ENCODE measurements at places on chromosomes 6 and 20.

DNA sequence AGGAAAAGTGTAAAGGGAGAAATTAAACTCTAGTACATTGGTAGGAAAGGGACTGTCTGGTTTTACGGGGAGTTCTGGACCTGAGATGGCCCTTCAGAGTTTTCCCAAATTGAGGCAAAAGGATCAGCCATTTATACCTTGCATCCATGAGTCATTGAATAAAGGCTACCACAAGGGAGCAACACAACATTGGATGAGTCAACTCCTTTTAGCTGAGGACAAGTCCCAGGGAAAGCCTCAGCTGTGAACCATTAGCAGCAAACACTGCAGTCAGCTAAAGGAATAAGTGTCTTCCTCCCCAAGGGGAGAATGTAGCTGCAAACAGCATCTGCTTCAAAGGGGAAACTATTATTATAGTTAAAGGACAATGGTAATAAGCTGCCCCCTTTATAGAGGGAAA, 468.7 kb upstream of the ID4 start:
- DNase-seq: no peak

DNA sequence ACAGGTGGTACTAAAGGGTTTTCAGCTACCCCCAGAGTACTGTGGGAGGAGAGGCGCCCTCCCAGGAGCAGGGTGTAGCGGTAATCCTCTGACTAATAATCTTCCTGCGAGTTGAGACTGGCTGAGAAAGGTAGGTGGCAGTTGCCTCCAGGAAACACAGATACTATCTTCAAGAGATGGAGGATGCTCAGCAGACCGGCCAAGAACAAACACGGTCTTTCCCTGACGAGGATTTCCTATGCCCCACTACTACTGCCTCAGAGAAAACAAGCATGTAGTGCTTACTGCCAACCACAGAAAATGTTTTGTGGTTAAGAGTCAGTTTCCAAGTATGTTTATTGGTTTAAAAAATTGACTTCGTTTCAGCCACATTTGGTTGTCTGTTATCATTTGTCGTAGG, 26.8 kb downstream of the C6orf89 start:
- DNase-seq: peak; percentile 54

GRCh38 chr20:40203032-40203431, 486.0 kb downstream of the MAFB start:
- DNase-seq: no peak

DNA sequence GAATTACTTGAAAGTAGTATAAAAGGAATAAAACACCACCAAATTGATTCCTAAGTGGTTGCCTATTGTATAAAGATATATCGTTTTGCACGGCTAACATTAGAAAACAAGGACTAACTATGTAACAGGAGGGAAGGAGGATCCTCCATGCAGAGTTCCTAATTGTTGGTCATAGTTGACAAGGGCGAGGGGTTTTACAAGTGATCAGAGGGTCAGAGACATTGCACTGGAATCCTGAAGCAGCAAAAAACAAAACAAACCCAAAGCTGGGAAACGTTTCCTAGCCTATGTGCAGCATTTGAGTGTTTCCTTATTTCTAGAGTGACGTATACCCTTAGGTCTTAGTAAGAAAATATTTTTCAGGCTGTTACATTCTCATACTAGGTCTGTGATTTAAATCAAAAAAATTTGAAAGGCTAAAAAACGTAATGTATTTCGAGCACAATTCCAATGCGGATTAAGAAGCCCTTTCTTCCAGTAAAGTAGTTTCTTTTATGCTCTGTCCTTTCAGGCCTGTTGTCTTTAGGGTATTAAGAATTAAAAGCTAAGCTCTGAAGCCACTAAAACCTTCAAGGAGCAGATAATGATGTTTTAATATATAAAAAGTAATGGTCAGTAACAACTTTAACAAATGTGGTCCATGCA, 373.8 kb upstream of the MMS22L start:
- no peak for DNase-seq

DNA sequence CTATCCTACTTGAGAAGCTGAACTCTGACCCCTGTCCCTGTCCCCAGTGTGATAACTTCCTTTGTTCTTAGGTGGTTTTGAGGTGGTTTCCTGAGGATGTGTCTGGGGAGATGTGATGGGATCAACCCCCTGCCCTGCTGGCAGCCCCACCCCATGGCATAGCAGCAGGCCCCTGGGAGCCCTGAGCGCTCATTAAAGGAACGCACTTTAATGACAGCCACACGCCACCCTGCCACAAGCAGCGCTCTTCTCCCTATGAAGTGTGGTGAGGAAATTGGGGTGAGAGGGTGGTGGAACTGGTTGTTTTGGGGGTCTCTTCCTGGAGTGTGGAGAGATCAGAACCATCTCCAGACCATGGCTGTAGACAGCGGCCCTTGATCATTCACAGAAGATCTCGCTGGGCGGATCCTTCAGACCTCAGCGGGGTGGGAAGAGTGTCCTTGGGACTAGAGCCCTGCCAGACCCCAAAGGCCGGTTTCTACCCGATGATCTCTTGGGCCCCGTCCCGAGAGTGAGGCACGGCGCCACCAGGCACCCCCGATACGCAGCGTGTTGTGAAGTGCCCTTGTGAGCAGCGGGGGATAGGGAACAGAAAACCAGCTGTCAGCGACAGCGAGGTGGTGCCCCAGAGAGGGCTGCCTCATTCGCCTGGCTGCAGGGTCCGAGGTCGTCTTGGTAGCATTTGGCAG, 45.4 kb downstream of the SYNJ2 start:
- no peak for DNase-seq

DNA sequence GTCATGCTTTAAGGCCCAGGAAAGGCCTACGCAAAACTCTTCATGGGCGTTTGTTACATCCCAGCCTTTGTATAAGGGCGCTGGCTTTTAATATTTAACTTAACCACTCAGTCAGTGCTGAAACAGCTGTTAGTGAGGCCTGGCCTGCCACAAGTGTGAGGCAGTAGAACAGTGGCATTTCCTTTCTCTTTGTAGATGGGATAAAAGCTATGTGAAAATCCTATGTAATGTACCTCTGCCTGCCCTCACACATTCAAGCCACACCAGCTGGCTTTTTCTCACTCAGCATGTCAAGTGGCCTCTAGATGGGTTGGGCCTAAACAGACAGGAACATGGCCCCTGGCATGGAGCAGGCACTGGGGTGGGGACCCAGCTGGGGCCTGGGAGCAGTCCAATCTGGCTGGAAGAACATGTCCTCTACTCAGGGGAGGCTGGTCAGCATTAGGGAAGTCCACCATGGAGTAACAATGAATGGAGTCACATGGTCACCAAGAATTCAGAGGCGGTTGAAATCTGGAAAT, 20.7 kb downstream of the CGA start:
- no peak for DNase-seq

DNA sequence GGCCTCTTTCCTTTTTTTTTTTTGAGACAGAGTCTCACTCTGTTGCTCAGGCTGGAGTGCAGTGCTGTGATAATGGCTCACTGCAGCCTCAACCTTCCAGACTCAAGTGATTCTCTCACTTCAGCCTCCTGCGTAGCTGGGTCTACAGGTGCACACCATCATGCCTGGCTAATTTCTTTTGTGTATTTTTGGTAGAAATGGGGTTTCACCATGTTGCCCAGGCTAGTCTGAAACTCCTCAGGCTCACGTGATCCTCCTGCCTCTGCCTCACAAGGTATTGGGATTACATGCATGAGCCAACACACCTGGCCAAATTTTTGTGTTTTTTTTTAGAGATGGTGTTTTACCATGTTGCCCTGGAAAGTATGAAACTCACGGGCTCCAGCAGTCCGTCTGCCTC, 29.3 kb downstream of the SRC start:
- DNase-seq: no peak

DNA sequence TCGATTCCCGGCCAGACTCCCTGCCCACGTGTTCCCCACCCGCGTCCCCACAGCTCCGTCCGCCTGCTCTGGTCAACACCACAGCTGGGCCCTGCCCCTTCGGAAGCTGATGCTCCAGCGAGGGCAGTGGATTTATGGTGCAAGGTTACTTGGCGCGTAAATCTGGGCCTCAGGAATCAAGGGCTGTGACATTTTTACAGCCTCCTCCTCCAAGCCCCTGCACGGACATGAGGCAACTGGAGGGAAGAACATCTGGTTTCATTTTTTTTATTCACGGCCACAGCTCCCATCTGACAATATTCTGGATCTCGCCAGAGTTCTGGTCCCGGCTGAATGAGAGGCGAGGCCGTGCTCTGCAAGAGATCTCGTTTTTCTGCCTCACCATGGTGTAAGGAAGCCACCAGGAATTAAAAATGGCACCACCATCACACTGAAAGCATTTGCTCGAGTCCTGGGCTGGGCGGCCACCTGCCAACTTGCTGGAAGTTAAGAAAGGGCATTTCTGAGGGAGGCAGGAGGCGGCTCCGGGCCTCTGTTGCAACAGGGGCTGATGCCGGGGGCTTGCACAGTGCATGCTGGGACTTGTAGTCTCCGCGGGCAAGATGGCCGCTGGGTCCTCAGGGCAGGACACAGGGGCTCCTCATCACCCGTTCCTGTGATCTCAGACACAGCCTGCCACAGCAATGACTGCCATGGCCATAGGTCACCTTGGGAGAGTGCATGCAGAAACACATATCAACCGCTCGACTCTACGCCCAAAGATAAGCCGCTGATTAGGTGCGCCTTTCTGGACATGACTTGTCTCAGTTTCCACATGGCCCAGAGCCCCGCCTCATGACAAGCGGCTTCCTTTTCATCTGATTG, 148.5 kb downstream of the LY86 start:
- DNase-seq: no peak

DNA sequence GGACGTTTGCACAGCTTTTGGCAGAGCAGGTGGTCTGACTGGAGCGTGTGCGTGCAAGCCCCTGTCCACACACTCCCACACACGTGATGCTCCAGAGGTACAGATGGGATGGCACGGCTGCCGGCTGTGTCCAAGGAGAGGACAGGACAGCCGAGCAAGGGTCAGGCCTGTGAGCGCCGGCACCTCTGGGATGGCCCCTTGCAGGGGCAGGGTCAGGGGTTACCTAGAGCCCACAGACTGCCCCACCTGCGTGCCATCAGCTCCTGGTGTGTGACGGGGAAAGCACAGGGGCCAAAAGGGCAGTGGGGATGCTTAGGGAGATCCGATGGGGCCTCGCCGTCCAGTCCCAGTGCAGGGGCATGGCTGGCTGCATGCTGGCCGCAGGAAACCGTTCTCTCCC, 189.7 kb downstream of the TAF4 start:
- no peak for DNase-seq

DNA sequence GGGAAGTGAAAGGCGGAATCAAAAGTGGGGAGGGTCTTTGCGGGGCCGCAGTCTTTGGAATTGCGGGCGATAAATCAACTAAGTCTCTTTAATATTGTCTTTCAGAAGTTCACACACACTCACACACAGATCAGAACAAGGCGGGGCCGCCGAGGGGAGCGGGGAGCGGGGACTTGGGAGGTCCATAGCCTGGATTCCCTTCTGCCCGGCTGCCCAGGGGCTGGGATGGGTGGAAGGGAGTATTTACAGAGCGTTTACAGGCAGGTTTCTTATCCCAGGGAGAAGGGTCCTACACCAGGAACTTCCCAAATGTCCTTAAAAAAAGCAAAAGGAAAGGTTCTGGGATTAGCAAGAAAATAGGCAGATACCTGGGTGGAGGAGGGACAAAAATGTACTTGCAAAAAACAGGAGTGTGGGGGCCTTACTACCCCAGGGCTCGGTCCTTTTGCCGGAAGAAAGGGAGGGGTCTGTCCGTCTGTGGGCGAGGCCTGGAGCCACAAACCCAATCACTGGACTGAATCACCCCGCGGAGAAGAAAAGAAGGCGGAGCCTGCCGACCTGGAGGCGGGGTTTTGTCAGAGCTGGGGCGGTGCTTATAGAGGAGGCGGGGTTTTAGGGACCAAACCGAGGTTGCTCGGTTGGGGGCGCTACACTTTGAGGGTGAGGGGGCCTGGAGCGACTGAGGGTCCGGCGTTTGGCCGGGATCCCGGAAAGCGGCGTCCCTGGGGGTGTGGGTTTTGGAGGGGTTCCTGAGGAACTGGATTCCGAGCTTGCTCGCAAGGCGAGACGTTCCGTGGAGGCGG, 3.2 kb downstream of the PRRT1 start:
- DNase-seq: peak; percentile 50

DNA sequence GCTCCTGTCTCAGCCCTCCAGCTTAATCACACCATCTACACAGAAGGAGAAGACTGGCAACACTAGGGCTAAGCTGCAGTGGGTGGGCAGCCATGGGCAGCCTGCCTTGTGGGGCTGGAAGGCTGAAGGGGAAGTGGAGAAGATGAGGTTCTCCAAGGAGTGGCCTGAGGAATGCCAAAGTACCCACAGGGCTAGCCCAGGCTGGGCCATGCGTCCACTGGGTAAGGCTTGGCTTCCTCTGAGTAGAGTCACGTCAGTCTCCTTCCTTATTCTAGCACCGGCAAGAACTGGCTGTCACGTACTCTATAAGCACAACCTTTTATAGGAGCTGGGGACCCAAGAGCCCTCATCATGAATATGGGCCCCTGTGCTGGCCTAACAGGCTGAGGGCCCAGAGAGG, 110.6 kb upstream of the SIRPA start:
- no peak for DNase-seq

DNA sequence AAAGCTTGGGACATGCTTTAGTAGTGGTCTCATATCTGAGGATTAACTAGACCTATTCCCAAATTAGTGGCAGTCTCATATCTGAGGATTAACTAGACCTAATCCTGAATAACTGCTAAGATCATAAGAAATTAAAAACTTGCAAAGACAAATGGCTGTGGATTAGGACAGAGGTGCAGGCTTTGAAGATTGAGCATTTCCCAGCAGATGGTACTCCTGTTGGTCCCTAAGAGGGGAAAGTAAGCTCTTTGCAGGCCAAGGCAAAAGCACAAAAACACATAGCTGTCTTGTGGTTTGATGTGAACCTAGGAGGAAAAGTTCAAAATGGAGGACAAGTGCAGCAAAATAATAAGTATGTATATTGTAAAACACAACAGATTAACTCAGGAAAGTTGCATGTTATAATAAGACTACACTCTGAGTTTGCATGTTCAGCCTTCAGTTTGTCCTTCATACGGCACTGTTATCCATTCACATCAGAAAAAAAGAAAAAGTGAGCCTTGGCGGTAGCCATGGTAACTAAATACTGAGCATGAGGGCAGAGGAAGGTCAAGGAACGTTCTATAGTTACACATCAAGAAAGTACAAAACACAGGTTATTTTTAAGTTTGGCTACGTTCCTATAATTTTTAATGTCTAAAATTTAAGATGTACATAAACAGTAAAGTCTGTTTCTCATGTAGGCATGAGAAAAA, 62.8 kb downstream of the FILIP1 start:
- no peak for DNase-seq

All from activated effector memory CD4-positive, alpha-beta T cell treated with Interleukin-2 at 50 U/mL for 16 hours (primary cell).